ENCODE measurements at places on chromosomes 7 and 10.

DNA sequence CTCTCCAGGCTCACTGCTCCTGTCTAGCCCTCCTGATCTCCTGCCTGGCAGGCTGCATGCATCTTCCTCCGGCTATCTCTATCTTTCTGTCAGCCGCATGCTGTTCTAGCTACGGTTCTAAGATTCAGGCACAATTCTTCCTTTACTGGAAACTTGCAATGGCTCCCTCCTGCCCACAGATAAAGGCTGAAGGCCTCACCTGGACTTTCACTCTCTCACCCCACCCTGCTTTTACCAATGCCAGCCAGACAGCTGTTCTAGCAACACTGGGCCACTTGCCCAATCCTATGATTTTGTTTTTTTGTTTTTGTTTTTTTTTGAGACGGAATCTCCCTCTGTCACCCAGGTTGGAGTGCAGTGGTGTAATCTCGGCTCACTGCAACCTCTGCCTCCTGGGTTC, 38.3 kb downstream of the BEND7 start:
- no peak for DNase-seq

DNA sequence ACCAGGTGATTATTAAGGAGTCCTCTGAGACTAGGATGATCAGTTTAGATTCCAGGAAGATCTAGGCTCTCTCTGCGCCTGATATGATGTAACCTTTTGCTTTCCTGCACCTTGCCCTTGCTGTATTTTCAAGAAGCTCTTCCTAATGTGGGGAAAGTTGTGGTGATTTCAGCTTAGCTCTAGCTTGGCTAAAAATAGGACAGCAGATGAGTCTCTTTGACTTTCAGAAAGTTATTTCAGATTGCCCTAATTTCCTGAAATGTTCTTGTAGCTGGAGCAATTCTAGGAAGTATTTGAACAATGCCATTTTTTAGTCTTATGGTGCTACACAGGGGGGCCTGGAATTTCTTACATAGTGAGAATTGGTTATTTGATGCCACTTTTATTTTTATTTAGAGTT, 3.8 kb downstream of the LCOR start:
- DNase-seq, result no peak

- DNase-seq, result no peak
Measured at GRCh38 chr10:121558238-121558637, 40.0 kb downstream of the FGFR2 start.

- no peak for DNase-seq
Measured at GRCh38 chr10:35942057-35942456, 300.0 kb upstream of the FZD8 start.

GRCh38 chr7:2112261-2113198, 120.2 kb downstream of the MAD1L1 start:
- DNase-seq, result no peak

DNA sequence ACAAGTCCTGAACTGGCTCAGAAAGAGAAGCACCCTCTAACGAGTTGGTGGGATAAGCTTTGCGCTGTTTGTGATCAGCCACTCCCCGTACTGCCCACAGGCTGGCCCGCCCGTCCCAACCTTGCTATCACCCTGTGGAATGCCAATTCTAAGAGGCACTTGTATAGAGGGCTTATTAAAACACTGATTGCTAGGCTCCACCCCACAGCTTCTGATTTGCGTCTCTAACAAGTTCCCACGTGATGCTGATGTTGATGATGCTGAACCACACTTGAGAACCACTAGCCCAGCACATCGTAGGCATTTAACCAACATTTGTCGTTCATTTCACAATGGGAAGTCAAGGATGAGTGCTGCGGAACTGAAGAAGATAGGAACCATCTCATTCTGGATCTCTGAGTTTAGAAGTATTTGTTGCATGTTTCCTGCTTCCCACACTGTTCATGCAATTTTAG, 12.7 kb upstream of the GSAP start:
- DNase-seq, result peak; percentile 66

GRCh38 chr10:63421591-63421990, 44.2 kb downstream of the JMJD1C start:
- DNase-seq, result peak; percentile 63

DNA sequence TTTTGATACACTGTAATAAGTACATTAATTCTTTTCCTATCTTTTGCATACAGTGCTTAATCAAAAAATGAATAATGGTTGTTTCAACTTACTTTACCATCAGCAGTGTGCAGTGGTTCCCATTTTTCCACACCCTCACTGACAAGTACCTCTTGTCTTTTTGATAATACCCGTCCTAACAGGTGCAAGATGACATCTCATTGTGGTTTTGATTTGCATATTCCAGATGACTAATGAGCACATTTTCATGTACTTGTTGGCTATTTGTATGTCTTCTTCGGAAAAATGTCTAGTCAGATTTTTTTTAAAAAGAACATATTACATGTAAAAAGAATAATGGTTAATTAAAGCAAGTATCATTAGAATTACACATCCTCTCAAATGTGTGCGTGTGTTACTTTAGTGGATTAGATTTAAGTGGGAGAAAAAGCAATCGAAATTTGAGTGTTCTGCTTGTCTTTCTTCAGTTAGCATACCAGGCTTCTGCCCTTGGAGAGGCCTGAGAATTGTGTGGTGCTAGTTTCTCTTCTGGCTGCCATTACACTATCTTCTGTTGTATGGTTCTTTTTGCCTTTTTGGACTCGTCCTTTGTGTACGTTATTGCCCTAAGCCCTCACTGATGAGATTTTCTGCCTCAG, 291.2 kb downstream of the AUTS2 start:
- DNase-seq, result no peak

DNA sequence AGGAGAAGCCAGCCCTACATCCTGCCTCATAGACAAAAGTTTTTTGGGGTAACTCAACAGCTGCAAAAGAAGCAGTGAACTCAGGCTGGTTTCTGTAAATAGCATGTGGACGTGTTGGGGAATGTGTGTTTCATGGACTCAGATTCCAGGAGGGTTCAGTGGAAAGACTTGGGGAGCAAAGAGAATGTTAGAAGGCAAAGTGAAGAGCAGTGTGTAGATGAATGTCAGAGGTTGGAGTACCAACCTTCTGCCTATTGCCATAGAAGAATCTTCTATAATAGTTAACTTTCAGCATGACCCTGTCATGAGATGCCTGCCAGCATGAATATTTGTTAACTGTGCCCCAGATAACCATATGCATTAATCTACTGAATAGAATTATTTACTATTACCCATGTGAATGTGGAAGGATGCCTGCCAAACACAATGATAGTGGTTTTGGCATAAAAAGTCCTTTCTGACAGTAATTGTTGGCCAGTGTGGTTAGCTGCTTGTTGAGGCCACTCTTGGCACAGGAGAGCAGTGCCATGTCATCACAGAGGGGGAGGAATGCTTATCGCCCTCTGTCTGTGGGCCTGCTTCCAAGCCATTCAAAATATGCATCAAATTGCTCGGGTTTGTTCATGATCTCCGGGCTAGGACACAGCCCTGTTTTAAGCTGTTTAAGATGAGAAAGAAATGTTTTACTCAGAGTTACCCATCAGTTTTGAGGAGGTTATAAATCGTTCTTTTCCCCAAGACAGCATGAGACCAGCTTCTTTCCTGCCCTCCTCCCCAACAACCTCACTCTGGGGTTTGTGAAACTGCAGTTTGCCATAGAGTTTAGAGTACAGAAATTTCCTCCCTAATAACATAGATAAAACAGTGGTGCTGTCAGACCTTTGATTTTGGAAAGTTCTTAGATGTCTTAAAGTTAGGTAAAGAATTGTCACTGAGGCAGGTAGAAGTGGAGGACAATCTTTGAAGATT, 165.3 kb downstream of the WNT2 start:
- no peak for DNase-seq

GRCh38 chr10:22285130-22285529, 31.1 kb upstream of the COMMD3 start:
- no peak for DNase-seq

- DNase-seq, result no peak
Measured at GRCh38 chr7:127628445-127628844, 10.5 kb upstream of the PAX4 start.

- DNase-seq, result peak; percentile 14
Measured at GRCh38 chr7:927031-927671, 27.3 kb downstream of the ADAP1 start.

- DNase-seq, result no peak
Measured at GRCh38 chr10:22503315-22504088, 158.2 kb downstream of the SPAG6 start.

GRCh38 chr10:76089556-76090180, 658.2 kb downstream of the LRMDA start:
- no peak for DNase-seq

DNA sequence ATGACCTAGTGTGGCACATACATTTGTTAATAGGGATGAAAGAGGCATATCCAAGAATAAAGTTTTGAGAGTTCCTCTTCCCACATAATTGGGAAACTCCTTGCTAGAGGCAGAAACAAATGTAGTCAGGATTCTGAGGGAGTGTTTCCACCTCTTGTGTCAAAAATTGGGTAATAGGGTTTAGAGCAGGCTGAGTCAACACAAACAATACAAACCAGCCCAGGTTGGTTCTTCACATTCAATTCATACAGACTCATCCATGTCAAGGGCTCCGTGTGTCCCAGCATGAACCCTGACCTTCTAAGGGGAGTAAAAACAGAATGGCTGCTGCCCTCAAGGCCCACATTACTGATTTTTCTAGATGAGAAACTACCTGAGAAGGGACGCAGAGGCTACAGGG, 75.3 kb downstream of the GLI3 start:
- no peak for DNase-seq

GRCh38 chr7:140745266-140746058, 49.0 kb downstream of the NDUFB2 start:
- DNase-seq, result no peak

GRCh38 chr10:12193193-12193592, 2.5 kb downstream of the NUDT5 start:
- no peak for DNase-seq

GRCh38 chr7:153027210-153027609, 267.7 kb downstream of the ACTR3B start:
- no peak for DNase-seq

DNA sequence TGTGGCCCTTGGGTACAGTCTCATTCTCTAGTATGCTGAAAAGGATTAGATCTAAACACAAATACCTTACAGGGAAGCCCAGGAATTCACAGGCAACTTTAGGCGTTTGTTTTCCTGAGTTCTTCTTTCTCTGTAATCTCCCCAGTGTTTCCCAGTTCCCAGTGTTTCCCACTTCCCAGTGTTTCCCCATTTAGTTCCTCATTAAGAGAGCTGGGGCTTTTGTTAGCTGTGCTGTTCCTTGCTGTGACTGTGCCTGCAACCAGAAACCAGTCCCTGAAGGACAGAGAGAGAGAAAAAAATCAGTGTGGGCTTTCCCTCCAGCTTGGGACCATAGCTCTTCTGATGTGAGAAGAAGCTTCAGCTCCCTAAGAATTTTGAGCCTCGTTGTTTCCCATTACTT, 802.9 kb upstream of the COBL start:
- DNase-seq, result no peak

GRCh38 chr10:91409869-91410637, at the start of gene HECTD2:
HECTD2 (plus strand) TSS chr10:91410344; CDS start chr10:91410439, 95 bp downstream.
- DNase-seq, result peak; percentile 82

DNA sequence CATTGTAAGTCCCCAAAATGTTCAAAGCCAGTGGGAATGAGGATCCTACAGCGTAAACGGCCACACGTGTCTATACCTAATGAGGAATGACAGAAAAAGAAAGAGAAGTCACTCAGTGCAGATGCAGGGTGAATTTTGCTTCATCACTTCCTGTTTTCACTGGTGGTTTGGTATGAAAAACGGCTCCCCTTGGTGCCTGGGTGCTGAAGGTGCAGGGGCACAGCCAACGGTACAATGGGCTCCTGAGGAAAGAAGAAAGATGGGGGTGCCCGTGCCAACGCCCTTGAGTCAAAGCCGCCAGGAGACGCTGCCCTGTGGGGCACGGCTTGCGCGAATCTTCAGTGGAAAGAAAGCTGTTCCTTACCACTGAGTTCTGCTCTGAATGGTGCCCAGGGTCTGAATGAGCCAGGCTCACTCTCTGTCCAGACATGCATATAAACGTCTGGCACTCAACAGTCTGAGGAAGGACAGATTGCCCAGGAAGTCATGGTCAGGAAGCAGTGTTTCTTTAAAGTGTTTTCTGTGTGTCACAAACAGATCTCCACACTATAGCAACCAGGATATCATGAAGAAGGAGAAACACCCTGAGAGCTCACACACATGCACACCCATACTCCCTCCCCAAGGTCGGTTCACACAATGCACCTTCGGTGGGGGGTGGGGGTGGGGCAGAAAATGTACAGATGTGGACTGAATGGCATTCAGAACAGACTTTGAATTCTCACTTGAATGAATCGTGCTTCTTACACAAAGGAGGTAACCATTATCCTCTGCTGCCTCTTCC, 105.8 kb downstream of the ELMO1 start:
- DNase-seq, result peak; percentile 85

DNA sequence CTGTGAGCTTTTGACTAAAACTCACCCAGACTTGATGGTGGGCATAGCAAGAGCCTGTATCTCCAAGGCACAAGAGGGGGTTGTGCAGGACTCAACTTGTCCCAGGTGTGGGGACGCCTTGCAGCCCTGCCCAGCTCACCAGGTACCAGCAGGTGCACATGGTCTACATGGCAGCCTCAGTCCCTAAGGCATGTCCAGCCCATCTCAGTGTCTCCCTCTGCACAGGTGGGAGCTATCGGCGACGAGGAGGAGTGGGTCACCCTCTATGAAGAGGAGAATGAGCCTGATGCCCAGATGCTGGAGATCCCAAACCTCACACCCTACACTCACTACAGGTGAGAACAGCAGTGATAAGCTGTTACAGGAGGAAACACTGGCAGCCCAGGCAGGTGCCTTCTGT, 571.7 kb upstream of the FOXK1 start:
- DNase-seq, result no peak

DNA sequence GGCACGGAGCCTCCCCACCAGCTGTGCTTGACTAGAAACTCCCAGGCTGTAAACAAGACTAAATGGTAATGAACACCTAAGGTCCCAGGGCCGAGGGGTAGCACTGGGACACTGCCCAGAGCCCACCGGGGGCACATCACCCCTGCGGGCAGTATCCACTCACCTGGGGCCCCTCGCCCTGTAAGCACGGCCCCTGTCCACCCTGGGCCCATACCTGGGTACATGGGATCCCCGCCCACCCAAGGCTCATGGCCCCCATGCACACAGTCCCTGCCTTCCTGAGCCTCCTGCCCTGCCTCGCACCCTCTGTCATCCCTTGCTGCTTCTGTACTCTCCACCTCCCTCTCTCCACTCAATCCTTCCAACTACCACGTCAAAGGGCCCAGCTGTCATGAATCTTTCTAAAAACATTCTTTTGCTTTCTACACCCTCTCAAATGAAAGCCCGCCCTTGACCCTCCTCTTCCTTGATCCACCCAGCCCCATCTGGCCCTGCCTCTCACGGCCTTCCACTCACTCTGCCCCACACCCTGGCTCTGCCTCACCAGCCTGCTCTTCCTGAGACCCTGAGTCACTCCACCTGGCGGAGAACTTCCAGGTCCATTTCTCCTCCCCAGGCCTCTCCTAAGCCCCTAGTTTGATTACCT, 173.1 kb downstream of the PARD3 start:
- no peak for DNase-seq

DNA sequence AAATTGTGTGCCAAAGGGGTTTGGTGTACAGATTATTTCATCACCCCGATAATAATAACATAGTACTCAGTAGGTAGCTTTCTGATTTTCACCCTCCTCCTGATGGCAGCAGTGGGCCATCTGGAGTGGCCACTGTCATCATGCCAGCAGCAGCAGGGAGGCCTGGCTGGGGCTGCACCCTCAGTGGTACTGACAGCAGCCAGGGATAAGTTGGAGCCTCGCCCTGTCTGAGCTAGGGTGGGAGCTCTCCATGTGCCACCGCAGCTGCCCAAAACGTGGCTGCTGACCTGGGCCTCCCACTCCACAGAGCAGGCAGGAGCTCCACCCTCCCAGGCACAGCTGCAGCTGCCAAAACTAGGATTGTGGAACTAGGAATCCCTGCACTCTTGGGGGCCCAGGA, 700.8 kb upstream of the KCND2 start:
- DNase-seq, result no peak
